ENCODE measurements at places on chromosomes 7 and 10.
A peak's percentile ranks its signal among the peaks of the same experiment; 100 is the strongest.

- no peak for DNase-seq
These were observed 66.2 kb downstream of the SORCS1 start for GRCh38 chr10:107098326-107098725.

- DNase-seq = no peak
These were observed 38.6 kb upstream of the MEOX2 start for GRCh38 chr7:15725051-15725450.

DNA sequence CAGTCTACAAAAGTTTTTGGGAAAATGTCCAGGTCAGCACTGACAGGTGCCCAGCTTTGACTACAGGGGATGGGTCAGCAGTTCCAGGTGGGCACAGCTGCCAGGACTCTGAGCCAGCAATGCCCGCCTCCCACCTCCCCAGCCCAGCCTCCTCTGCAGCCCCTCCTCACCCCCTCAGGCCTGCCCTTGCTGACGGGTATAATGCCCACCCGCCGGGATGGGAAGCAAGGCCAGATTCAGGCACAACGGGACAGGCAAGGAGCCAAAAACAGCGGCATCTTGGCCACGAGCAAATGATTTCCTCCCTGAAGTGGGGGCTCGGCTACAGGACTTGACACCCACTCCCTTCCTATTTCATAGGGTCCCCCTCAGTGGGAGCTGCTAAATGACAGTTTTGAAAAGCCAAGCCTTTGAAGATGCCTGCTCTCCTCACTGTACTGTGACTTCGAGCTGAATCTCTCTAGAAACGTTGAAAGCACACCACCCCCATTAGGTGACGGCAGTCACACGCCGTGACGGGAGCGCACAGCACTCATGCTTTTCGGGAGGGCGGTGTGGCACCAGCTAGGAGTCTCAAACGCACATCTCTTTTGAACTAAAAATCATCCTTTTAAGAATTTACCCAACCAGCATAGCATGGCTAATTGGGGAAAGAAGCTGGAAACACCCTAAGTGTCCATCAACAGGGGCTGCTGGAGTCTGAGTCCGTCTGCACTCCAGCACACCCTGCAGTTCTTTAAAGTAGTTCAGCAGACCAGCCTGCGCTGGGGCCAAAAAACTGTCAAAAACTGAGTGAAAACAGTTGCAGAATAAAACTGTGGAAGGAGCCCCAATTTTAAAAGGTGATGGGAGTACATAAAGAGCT, 29.6 kb downstream of the MAD1L1 start:
- DNase-seq = no peak

- DNase-seq = no peak
These were observed 120.0 kb downstream of the SRPK2 start for GRCh38 chr7:105268511-105269392.

DNA sequence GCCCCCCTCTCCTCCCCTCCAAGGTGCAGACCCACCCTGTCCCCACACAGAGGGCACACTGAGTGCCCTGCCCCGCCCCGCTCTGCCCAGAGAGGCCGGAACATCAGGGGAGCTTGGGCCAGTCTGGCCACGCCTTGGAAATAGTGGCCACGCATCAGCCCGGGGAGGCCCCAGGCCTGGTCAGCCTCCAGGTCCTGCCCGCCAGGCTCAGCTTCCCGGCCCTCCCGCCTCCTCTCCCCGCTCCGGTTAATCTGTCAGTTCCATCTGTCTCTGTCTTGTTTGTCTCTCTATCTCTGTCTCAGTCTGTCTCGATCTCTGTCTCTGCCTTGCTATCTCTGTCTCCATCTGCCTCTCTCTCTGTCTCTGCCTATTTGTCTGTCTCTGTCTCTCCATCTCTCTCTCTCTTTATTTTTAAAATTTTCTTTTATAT, 28.9 kb upstream of the TNRC18 start:
- no peak for DNase-seq

DNA sequence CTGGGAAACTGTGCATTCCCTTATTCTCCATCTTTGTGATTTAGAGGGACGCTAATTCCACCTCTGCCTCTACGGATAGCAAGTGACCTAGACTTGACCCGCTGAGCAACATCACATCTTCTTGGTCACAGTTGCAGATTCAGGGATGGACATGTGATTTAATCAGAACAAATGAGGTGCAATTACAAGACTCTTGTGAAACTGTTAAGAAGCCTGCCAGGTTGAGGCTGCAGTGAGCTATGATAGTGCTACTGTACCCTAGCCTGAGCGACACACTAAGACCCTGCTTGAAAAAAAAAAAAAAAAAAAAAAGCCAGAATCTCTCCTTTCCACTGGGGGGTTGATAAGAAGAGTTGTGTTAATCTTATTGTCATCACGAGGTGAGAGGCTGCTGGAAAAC, 14.4 kb downstream of the MPLKIP start:
- no peak for DNase-seq

DNA sequence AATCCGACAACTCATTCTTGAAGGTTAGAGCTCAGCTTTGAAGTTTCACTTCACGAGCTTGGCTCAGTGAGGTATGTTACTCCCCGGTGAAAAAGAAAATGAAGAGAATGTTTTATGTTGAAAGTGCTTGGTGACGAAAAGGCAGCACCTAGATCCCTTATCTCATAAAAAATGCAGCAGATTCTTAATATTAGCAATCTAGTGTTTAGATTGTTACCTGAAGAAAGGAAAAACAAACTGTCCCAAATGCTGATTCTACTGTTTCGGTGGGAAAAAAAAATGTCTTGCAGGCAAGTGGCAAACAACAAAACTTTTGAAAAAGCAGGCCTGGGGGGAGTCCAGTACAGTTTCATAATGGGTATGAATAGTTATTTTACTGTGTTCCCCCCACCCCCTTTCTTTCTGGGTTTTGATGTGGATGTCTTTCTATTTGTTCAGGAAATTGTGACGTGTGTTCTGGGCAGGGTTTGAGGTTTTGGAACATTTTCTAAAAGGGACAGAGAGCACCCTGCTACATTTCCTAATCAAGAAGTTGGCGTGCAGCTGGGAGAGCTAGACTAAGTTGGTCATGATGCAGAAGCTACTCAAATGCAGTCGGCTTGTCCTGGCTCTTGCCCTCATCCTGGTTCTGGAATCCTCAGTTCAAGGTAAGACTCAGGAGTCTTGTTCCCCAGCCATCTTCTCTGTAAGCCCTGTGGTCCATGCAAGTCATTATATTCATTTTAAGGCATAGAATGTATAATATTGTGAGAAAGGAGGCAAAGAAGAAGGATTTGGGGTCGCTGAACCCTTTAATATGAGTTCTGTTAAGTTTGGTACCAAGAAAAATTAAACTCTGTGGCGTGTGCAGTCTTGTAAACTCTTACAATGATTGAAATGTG, at the start of gene SRGN:
TSS of gene SRGN (plus strand) at position 514 of the 881 bp plus-strand sequence. CDS start at position 569, 55 bp downstream.
- no peak for DNase-seq

- no peak for DNase-seq
These were observed 899.1 kb upstream of the AUTS2 start for GRCh38 chr7:68699090-68699711.

DNA sequence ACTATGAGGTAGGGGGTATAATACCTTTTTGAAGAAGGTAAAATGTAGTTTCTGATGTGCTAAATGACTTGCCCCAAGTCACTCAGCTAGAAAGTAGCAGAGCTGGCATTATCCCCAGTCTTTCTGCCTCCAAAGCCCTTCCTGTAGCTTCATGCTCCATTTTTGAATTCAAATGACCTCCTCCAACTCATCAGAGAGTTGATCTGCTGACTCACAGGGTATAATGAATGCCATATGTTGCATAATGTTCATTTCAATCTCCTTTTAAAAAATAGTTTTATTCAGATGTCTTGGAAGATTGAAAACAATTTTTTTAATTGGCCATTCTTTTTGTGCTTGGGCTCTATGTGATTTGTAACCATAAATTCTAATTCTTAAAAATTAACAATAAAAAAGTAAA, 272.8 kb upstream of the IMMP2L start:
- no peak for DNase-seq

DNA sequence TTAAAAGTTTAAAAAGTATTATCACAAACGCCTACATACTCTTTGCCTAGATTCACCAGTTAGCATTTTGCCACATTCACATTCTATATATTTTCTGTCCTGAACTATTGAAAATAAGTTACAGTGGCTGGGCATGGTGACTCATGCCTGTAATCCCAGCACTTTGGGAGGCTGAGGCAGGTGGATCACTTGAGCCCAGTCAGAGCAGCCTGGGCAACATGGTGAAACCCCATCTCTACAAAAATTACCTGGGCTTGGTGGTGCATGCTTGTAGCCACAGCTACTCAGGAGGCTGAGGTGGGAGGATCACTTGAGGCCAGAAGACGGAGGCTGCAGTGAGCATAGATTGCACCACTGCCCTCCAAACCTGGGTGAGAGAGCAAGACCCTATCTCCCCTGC, 5.3 kb downstream of the ARPC1A start:
- DNase-seq = no peak

GRCh38 chr7:134234216-134234615, 82.5 kb downstream of the SLC35B4 start:
- DNase-seq = no peak

DNA sequence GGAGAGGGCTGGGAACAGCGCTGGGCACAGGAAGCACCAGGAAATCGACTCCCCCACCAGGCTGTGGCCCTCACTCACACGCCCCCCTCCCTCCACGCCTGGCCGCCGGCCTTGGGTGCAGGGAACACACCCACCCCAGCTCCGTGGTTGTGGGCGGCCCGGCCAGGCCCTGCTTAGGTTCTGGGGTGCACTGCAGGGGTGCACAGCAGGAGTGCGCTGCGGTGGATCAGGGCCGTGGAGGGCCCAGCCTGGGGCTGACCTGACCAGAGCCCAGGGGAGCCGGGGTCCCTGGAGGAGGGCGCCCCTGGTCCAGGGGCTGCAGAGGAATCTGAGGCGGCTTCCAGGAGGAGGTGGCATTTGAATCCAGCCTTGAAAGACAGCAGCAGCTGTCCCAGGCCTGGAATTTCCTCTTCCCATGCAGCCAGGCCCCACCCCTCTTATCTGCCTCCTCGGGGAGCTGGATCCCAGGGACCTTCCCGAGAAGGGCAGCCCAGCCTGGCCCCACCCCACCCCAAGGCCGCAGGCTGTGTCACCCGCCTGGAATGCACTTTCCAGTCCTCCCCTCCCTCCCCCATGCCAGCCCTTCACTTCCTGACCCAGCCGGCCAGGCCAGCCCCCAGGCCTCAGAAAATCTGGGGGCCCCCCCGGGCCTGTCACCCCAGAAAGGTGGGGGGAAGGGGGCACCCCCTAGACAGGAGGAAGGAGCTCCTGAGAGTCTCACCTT, 18.4 kb upstream of the PDGFA start:
- DNase-seq = no peak

GRCh38 chr10:73788864-73789658, 3.7 kb downstream of the ZSWIM8 start:
- no peak for DNase-seq

- no peak for DNase-seq
These were observed 16.1 kb upstream of the TRPV6 start for GRCh38 chr7:142901426-142902259.

GRCh38 chr10:15570738-15571339, 148.9 kb downstream of the ITGA8 start:
- no peak for DNase-seq

- DNase-seq = peak; percentile 49
These were observed 46.5 kb upstream of the TNRC18 start for GRCh38 chr7:5470167-5470532.

DNA sequence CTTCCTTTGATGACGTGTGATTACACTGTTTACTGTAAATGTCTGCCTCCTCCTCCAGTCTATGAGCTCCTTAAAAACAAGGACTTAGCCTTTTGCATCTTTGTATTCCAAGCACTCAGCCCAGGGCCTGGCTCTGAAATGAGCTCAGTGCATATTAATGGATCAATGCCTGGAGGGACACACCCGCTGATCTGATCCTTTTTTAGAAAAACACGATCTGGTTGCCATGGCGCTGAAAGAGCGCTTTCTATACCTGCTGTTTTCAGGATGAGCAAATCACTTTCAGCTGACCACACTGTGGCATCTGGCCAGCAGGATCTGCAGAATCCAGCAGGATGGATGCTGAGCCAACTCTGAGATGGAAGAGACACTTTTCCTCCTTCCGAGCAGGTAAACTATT, 37.8 kb upstream of the GARS1 start:
- peak; percentile 87 for DNase-seq

DNA sequence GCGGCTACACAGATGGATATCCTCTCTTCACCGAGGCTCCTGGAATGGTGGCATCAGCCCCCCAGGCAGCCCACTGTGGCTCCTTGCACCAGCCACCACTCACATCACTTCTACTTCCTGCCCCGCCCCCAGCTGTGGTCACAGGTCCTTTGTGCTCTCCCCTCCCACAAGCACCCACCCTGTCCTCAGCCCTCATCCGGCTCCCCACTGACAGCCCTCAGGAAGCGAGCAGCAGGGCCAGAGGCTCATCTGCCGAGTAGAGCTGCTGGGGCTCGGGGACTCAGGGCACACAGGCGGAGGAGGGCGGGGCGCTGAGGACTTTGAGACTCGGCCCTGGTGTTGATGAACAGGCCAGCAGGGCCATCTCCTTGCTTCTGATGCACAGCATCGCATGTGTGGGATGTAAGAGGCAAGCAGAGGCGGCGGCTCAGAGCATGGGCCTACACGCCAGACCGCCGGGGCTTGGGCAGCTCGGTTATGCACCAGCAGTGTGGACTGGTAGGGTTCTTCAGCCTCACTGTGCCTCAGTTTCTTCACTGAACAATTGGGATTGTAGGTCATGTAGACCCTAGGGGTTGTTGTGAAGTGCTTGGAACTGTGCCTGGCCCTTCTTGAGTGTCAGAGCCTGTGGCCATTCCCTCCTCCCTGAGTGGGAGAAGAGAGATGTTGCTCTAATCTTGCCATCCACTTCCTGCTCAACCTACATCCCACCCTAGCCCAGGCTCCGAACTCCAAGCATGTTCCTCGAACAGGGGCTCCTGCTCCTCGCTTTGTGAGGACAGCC, at the start of gene PRF1:
TSS of gene PRF1 (minus strand) at position 77 of the 784 bp plus-strand sequence. CDS start 1,839 bp downstream, outside the sequence.
- DNase-seq = no peak
